ENCODE measurements at places on chromosomes 12 and 14.

GRCh38 chr12:77152623-77153193, 87.3 kb upstream of the E2F7 start:
- no peak for DNase-seq

DNA sequence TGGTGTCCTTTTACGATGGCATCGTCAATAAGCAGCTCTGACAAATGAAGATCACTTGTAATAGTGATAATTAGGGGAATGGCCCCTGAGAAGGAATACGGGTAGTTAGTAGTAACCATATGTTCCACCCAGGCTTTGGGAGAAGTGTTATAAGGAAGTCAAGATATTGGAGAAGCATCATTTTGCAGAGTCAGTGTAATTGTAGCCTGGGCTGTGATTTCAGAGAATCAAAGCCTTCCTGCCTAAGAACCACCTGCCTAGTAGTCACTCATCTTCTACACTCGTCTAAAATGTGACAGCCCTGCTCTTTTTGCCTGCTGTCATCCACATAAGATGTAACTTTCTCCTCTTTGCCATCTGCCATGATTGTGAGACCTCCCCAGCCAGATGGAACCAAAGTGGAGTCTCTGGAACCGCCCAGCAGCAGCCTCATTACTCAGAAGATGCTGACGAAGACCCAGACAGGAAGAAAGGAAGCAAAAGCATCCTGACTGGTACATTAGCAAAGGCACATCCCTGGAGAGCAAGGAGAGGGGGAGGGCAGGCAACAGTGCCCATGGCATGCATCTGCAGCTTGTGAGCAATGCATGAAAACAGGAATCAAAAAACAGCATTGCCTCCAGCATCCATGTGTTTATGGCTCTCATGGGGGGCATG, 12.6 kb upstream of the EDDM3A start:
- DNase-seq: no peak

DNA sequence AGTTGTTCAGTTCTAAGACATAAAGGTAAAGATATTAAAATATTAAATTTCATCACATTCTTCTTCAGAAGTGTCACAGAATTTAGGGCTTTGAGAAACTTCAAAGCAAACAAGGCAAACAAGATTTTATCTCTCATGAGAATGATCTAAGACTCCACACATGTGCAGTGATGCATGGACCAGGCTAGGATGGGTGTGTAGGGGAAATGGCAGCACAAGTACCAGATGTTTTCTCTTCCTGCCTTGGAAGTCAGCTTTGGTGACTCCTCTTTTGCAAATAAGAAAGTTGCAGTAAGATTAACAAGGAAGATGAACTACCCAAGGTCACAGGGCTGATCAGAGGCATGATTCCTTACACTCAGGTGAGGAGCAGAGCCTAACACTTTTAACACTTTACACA, 163.8 kb upstream of the LMNTD1 start:
- DNase-seq: no peak

- no peak for DNase-seq
Measured at GRCh38 chr12:102371165-102371564, 109.2 kb downstream of the IGF1 start.

DNA sequence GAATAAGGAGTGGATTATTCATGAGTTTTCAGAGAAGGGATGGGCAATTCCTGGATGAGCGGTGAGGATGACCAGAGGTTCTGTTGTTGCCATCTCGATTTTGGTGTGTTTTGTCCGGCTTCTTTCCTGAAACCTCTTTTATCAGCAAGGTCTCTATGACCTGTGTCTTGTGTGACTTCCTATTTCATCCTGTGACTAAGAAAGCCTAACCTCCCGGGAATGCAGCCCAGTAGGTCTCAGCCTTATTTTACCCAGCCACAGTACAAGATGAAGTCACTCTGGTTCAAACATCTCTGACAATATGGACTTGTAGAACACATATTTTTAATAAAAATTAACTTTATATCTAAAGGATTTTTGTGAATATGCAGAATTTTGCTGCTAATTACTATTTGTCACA, 716.4 kb downstream of the FSCB start:
- DNase-seq: no peak

GRCh38 chr12:7090222-7090998, 1.8 kb downstream of the C1R start:
- peak; percentile 15 for DNase-seq

DNA sequence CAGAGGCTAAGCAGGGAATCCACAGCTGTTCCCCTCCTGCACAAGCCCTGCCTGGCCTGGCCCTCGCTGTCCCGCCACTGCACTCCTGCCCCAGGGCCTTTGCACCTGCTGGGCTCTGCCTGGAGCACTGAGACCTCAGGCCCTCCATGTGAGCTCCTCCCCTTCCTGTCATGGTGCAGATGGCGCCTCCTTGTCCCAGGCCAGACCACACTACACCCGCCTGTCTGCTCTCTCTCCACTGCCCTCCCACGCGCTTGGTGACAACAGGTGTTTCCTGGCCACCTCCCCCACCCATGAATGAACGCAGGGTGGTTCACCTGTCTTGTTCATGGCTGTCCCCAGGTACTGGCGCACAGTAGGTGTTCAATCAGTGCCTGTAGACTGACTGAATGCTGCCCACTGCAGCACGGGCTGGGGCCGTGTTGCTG, 82.9 kb downstream of the NCOR2 start:
- no peak for DNase-seq

- no peak for DNase-seq
Measured at GRCh38 chr14:74667758-74668157, 45.1 kb downstream of the AREL1 start.

DNA sequence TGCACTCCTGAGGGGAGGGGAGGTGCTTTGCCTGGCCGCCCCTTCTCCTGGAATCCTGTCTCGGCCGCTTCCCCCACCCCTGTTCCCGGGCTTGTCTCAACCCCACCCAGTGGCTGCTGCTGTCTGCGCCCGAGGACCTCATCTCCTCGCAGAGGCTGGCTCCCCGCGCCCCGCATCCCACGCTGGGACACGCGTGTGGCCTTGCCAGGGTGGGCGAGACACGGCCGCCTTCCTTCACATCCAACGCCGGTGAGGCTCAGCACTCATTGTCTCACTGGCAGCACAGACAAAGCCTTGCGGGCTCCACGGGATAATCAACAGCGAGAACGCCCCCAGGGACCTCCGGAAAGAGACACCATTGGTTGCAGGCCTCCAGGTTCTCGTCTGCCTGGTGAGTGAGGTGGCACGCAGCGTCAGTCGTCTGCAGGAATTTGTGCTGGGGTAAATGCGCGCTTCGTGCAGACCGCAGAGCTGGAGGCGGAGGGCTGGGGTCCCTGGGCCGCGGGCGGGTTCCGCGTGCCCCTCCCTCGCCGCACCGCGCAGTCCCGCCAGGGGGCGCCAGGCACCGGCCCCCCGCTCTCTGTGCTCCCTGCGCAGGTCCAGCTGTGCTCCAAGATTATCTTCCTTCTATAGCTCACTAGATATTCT, 26.8 kb downstream of the CCDC177 start:
- DNase-seq: no peak

GRCh38 chr12:70042675-70043074, 200.6 kb upstream of the CNOT2 start:
- no peak for DNase-seq

DNA sequence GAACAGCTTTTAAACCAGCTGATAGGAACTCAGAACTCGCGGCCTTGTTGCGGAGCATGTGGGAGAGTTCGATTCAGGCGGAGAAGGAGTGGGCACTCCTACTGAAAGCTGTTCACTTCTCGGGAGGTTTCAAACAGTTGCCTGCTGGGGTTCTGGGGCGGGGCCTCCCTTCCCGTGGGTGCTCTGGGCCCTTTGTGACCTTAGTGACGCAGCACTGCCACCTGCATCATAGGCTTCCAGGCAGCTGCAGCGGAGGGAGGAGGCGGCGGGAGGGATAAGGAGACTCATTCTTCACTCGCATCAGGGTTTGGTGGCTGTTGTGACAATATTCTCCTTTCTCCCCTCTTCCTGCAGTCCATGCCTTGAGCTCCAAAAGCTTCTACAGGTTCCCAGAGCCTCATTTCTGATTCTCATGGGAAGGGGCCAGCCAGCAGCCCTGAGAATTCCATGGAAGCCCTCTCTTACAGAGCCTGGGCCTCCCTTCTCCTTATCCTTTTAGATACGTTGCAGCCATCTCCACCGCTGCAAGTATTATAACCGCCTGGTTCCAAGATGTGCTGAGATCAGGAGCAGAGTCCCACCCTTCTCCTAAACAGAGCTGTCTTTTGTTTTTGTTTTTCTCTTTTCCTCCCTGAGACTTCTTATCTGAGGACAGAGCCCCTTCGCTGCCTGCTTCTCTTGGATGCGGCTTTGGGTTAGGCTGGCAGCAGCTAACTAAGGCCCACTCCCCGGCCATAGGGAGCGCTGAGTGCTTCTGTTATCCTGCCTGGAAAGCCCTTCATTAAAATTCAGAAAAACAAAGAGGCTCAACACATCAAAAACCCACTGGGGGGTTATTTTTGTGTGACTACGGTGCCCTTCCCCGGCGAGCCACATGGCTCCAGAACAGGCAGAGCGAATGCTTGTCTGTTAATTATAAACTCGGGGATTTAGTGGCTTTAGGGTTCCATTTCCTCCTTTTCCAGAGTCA, 67.6 kb upstream of the GPATCH2L start:
- peak; percentile 64 for DNase-seq

GRCh38 chr12:53047221-53048032, 2.4 kb upstream of the TNS2 start:
- peak; percentile 80 for DNase-seq

- DNase-seq: peak; percentile 14
Measured at GRCh38 chr12:3572560-3572959, 81.6 kb downstream of the PRMT8 start.

DNA sequence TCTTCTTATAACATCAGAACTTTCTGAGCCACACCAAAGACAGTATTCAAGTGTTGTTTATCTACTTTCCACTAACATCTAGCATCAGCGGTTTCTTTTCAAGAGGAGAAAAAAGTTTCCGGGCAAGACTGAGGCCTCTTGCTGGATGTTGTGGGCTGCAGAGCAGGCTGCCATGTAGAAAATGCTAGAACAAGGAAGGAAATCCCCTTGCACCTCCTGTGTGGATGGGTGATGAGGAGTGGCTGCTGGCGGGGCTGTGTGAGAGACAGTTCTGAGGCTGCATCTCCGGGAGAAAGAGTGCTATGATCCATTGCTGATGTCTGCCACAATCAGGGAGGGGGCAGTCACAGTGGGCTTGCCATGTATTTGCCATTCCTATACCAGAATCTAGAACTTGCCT, 37.8 kb upstream of the PPP1CC start:
- no peak for DNase-seq

GRCh38 chr12:57545809-57546437, 1.1 kb downstream of the DCTN2 start:
- DNase-seq: no peak

DNA sequence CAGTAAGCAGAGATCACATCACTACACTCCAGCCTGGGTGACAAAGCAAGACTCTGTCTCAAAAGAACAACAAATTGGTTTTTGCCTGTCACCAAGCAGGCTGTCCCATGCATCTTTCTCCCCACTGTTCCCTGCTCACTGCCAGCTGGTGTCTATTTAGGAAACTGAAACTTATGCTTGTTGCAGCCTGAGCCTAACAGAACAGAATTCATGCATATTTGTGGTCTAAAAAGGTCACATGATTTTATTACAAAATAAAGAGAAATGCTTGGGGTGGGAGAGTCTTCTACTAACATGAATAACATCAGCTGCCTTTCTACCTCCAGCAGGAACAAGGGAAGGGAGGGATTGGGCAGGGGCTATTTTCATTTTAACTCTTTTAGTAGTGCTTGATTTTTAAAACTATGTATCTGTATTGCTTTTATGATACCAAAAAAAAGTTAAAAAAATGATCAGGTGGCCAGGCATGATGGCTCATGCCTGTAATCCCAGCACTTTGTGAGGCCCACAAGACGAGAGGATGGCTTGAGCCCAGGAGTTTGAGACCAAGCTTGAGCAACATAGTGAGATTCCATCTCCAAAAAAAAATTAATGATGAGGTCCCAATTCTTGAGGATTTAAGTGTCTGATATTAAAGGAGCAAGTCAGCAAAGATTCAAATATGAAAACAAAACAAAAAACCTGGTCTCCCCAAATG, 923 bp downstream of the STAT2 start:
- DNase-seq: no peak

DNA sequence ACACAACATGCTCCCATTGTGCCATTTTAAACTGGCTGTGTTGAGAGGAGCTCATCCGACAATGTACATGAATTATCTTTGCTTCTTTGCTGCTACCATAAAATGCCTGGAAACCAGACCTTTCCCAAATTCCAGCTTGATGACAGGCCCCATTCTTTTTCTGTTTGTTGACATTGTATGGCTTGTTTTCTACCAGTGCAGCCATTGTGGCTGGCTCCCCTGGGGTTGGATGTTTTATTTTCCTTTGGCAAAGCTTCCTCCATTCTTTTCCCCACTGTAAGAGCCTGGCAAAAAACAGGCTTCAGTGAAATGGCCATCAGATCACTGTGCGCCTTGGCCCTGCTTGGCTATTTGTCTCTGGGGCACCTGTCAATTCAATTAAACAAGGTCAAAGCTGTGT, 532.5 kb downstream of the VRK1 start:
- DNase-seq: no peak

DNA sequence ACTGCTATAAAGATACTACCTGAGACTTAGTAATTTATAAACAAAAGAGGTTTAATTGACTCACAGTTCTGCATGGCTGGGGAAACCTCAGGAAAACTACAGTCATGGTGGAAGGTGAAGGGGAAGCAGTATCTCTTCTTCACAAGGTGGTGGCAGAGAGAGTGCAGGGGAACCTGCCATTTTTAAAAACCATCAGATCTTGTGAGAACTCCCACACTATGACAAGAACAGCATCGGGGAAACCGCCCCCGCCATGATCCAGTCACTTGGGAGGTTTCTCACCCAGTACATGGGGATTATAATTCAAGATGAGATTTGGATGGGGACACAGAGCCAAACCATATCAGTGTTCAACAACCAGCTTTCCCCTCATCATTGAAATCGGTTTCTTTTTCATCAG, 49.9 kb downstream of the AEBP2 start:
- DNase-seq: no peak

DNA sequence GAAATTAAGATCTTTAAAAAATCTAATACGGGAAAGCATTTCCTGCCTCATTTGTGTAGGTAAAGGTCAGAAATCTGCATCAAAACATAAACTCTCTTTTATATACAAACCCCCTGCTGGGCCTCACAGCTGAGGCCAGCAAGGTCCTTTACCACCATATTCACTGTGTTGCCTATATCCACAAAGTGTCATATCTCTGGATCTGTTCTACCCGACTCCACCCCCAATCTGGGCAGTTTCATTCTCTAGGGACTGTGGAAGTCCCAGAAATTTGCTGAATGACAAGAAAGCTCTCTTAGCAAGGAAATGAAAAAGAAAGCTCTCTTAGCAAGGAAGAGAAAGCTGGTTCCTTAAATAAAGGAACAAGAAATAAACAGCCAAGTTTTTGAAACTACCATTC, 301.7 kb downstream of the KCNH5 start:
- DNase-seq: no peak
